ENCODE measurements at places on chromosomes 11 and 22.

GRCh38 chr11:89205378-89205777 lies 27.7 kb downstream of the TYR start:
- no peaks in the 10 kb centered on the region for H3K27me3 ChIP-seq
- H3K4me3 ChIP-seq: no peak overlapping the region
- H3K4me1 ChIP-seq: no peaks in the 10 kb centered on the region
- no peak for DNase-seq
- no peaks in the 10 kb centered on the region for H3K36me3 ChIP-seq

DNA sequence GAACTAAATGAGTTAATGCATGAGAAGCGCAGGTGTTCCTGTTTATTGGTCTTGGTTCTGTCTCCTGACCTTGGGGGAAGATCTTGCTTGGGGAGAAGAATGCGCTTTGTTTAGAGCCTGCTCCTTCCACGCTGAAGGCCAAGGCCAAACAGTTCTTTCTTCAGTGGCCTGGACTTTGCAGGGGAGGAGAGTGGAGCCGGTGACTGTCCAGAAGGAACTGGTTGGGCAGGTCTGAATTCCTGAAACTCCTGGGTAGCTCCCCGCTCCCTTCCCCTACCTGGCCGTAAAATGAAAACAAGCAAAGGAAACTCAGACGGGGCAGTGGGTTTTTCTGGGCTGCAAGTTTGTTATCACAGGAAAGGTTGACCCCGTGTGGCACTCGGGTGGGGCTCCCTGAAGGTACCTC lies 3.6 kb downstream of the ARHGAP8 start:
- peaks cover 5% of the 10 kb centered on the region for H3K4me1 ChIP-seq
- no peaks in the 10 kb centered on the region for H3K36me3 ChIP-seq
- no peak for DNase-seq
- H3K27me3 ChIP-seq: peaks cover 49% of the 10 kb centered on the region

DNA sequence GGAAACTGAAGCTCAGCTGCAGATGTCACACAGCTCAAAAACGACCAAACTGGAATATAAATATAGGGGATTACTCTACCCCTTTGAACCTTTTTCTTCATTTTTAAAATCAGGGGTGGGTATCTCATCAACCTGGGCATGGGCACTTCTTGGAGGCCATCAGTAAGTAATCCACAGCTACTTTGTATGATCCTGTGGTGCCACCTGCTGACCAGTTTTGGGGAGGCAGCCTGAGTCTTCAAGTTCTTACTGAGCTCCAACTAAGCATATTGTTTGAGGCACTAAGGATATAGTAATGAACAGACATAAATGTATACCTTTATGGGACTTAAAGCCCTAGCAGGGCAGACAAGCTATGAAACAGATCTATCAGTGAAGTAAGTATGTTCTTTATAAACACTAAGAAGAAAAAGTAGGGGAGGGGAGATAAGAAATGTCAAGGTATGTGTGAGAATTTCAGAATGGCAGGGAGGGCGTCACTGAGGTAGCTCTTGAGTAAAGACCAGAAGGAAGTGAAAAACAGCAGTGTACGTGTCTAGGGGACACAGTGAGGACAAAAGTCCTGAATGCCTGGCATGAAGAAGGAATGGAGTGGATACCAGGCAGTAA lies 18.4 kb downstream of the TUB start:
- H3K4me3 ChIP-seq: no peak overlapping the region
- H3K4me1 ChIP-seq: no peaks in the 10 kb centered on the region
- peak; percentile 69 for DNase-seq
- no peak overlapping the region for H3K27ac ChIP-seq
- H3K27me3 ChIP-seq: no peaks in the 10 kb centered on the region

DNA sequence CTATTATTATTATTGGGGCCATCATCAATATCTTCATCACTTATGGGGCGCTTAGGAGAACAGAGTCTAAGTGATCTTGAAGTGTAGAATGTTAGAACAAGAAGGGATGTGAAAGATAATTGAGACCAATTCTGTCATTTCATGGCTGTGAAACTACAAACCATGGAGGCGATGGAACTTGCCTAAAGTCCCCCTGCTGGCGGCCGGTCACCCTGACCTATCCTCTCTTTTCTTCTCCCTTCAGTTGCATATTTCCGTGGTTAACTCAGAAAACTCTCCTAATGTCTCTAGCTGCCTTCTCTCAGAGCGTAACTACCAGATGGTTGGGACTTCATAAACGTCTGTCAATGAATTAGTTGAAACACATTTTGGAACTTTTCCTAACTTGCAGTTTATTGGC lies 6.6 kb upstream of the OR4B1 start:
- no peaks in the 10 kb centered on the region for H3K4me1 ChIP-seq
- no peak overlapping the region for H3K4me3 ChIP-seq
- no peaks in the 10 kb centered on the region for H3K36me3 ChIP-seq
- no peak overlapping the region for H3K27ac ChIP-seq

GRCh38 chr22:29707010-29707409 lies 12.8 kb upstream of the CABP7 start:
- peaks cover 6% of the 10 kb centered on the region for H3K27me3 ChIP-seq
- no peak overlapping the region for H3K4me3 ChIP-seq
- DNase-seq: no peak
- no peak overlapping the region for H3K27ac ChIP-seq
- no peaks in the 10 kb centered on the region for H3K36me3 ChIP-seq

- no peak overlapping the region for H3K27ac ChIP-seq
- H3K4me3 ChIP-seq: no peak overlapping the region
- no peaks in the 10 kb centered on the region for H3K4me1 ChIP-seq
- DNase-seq: no peak
- no peaks in the 10 kb centered on the region for H3K36me3 ChIP-seq
These were observed 30.4 kb downstream of the POU2F3 start for GRCh38 chr11:120270386-120270785.

- H3K4me1 ChIP-seq: no peaks in the 10 kb centered on the region
- H3K27ac ChIP-seq: no peak overlapping the region
- no peak overlapping the region for H3K4me3 ChIP-seq
- no peaks in the 10 kb centered on the region for H3K36me3 ChIP-seq
These were observed 65.7 kb upstream of the DDI1 start for GRCh38 chr11:103970701-103971249.

GRCh38 chr11:18523084-18523483 lies 3.7 kb downstream of the TSG101 start:
- H3K4me3 ChIP-seq: no peak overlapping the region
- H3K4me1 ChIP-seq: peaks cover 50% of the 10 kb centered on the region
- H3K27me3 ChIP-seq: no peaks in the 10 kb centered on the region
- no peak for DNase-seq
- no peak overlapping the region for H3K27ac ChIP-seq

DNA sequence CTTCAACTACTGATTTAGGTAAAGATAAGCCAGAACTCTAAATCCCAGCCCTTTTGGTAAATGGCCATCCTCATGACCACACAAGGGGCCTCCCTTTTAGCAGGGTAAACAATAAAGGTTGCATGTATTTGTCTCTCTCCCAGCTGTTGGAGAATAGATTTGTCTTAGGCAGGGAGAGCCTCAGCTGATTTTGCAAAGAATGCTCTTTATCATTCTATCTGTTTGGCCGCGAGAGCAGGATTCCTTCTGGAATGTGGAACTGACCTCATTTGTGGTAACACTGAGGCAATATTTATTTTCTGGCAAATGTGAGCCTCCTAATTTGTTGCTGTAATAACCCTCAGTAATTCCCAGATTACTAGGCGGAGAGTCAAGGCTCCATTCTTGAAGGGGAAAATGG lies 15.3 kb downstream of the PTS start:
- H3K4me3 ChIP-seq: no peak overlapping the region
- no peak for DNase-seq
- H3K27ac ChIP-seq: no peak overlapping the region
- no peaks in the 10 kb centered on the region for H3K4me1 ChIP-seq

GRCh38 chr11:94909371-94909820 lies 64.0 kb downstream of the CWC15 start:
- no peaks in the 10 kb centered on the region for H3K4me1 ChIP-seq
- peaks cover 5% of the 10 kb centered on the region for H3K36me3 ChIP-seq
- H3K27ac ChIP-seq: no peak overlapping the region
- no peaks in the 10 kb centered on the region for H3K27me3 ChIP-seq
- no peak for DNase-seq
- H3K4me3 ChIP-seq: no peak overlapping the region

DNA sequence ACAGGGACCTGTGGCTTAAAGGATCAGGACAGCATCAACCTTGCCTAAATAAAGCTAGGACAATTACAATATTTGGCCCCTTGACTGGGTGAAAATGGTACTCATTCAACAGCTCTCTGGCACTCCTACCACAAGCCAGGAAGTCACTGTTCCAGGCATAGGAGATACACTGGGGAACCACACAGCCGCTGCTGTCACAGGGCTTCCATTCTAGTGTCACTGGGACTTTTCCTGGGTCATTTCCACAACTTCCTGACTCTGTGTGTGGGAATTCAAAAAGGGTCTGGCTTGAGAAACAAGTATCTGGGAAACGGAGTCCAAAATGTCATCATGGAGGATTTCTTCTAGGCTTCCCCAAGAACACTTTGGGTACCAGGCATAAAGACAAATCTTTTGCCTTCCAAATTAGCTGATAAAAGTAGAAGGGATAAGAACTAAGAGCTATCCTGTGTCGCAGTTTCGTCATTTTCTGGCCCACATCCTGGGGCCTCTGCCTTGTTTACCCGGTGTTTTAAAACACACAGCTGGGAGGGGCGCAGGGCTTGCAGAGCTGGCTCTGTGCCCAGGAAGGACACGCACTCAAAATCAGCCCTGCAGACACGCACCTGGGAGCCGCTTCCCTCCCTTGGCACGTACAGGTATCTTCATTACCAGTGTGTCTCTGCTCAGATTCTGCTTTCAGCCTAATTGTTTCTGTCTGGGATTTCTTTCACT lies 38.0 kb downstream of the TMEM45B start:
- H3K36me3 ChIP-seq: peaks cover 4% of the 10 kb centered on the region
- H3K27ac ChIP-seq: peak overlapping the region; percentile 37
- peak; percentile 24 for DNase-seq
- H3K4me1 ChIP-seq: peaks cover 33% of the 10 kb centered on the region
- H3K27me3 ChIP-seq: no peaks in the 10 kb centered on the region
- no peak overlapping the region for H3K4me3 ChIP-seq

DNA sequence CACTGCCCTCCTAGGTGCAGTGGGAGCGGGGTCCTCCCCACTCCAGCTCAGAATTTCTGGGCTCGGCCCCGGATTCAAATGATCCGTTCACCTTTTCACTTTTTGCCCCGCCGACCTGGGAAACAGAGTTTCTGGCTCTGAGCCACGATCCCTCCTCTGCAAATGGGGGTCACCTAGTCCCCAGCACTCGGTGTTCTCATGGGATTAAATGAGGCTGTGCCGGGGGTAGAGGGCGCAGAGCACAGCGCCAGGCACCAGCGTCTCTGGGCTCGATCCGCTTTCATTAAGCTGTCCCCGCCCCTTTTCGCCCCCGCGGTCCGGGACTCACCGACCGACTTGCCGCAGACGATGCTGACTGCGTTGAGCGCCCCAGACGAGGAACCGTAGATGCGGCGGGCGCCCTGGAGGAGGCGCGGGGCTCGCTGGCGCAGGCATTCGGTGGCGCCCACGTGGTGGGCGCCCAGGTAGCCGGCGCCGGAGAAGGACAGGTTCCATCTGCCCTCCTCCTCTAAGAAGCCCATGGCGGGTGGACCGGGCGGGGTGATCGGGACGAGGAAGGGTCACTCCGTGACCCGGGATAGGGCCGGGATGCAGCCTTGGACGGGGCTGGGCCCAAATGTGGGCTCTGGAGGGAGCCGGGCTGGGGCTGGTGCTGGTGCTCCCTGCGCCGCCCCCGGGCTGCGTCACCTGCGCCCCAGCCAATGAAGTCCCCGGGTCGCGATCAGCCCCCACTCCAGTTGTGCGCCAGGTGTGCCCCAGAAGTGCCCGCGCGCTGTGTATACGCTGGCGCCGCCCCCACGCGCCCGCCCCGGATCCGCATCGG lies at the start of gene PNPLA5:
TSS of gene PNPLA5 (minus strand) at position 654 of the 823 bp plus-strand sequence. CDS start at position 521, 133 bp downstream.
- no peaks in the 10 kb centered on the region for H3K4me1 ChIP-seq
- peak; percentile 49 for DNase-seq
- H3K27ac ChIP-seq: no peak within 1 kb of the TSS
- no peak within 1 kb of the TSS for H3K4me3 ChIP-seq

GRCh38 chr11:29173660-29174062 lies 843.2 kb downstream of the KCNA4 start:
- H3K27me3 ChIP-seq: no peaks in the 10 kb centered on the region
- H3K27ac ChIP-seq: no peak overlapping the region
- DNase-seq: no peak
- H3K36me3 ChIP-seq: no peaks in the 10 kb centered on the region
- no peak overlapping the region for H3K4me3 ChIP-seq
- H3K4me1 ChIP-seq: no peaks in the 10 kb centered on the region

GRCh38 chr11:62433904-62434276 lies 15.1 kb downstream of the SCGB1A1 start:
- no peak overlapping the region for H3K4me3 ChIP-seq
- no peak for DNase-seq
- H3K27ac ChIP-seq: peak overlapping the region; percentile 12
- H3K27me3 ChIP-seq: no peaks in the 10 kb centered on the region
- H3K4me1 ChIP-seq: peaks cover 45% of the 10 kb centered on the region
- H3K36me3 ChIP-seq: no peaks in the 10 kb centered on the region

- DNase-seq: no peak
- peaks cover 2% of the 10 kb centered on the region for H3K27me3 ChIP-seq
- H3K36me3 ChIP-seq: no peaks in the 10 kb centered on the region
- no peak overlapping the region for H3K4me3 ChIP-seq
- no peak overlapping the region for H3K27ac ChIP-seq
- H3K4me1 ChIP-seq: no peaks in the 10 kb centered on the region
These were observed 10.6 kb downstream of the LRRC55 start for GRCh38 chr11:57192316-57192715.

GRCh38 chr11:118703563-118704106 lies 24.2 kb upstream of the TREH start:
- no peak for DNase-seq
- peaks cover 38% of the 10 kb centered on the region for H3K4me1 ChIP-seq
- peaks cover 3% of the 10 kb centered on the region for H3K36me3 ChIP-seq

DNA sequence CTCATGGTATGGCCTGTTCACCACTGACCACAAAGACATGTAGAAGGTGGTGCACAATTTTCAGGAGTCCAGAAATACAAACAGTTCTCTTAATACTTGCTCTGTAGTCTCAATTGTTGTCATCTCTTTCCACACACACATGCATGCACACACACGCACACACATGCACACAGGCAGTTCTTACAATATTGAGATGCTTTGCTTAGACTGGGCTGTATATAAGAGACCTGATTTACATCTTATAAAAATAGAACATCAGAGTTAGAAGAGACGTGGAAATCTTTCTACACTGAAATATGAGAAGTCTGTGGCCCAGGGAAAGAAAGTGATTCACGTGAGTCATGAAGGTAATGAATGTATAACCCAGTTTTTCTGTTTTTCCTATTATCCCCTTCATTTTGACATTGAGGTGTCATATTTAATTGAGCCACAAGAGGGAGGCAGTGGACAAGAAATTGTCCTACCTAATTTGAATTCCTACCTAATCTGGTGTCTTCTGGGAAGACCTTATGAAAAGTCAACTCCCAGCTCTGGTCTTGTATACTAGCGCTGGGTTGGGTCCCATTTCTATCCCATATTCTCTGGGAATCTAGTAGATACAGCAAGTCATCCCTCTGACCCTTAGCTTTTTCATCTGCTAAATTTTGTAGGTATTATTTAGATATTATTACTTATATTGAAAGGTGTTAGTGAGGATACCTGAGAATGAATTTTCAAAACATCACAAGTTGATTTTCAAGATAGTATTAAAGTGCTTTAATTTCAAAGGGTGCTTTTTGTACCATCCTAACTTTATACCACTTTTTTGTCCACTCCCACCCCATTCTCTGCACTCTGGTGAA lies 14.9 kb upstream of the MS4A4A start:
- DNase-seq: peak; percentile 28
- H3K4me3 ChIP-seq: no peak overlapping the region
- H3K4me1 ChIP-seq: no peaks in the 10 kb centered on the region
- no peaks in the 10 kb centered on the region for H3K36me3 ChIP-seq

All from activated naive CD8-positive, alpha-beta T cell treated with anti-CD3 and anti-CD28 coated beads, Interleukin-2, amount 50 U/mL, for 24 hours (primary cell).